ENCODE measurements at places on chromosomes 6 and 20.

DNA sequence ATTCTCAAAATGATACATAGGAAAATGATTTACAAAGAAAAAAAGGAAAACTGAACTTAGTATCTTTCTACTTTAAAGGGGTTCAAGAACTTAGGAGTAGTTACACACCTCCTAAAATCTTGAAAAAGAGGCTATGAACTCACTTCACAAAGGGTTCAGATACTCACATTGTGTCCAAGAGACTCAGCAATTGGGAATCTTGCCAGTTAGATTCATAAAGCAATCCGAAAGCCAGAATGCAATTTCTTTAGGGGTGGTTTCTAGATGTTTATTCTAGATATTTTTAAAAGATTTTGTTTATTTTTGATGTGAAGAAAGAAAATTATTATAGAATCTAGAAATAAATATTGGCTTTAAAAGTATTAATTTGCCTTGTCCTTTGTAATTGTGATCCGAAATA is 1.7 kb upstream of the MYB start:
- DNase-seq: no peak

GRCh38 chr6:110359556-110359955 is 1.4 kb upstream of the METTL24 start:
- no peak for DNase-seq

DNA sequence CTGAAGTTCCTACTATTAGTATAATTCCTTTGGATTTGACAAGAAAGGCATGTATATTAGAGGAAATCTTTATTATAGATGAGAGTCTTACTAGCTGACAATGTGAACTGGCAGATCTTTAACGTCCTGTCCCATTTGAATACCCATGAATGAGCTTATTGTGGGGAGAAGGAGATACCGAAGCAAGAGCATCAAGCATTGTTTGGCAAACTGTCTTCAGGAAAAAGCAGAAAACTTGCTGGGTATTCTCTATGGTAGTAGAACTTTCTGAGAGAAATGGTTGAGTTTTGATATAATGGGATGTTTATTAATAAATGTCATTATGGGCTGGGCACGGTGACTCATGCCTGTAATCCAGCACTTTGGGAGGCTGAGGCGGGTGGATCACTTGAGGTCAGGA is 18.3 kb downstream of the RSPO3 start:
- DNase-seq: no peak

DNA sequence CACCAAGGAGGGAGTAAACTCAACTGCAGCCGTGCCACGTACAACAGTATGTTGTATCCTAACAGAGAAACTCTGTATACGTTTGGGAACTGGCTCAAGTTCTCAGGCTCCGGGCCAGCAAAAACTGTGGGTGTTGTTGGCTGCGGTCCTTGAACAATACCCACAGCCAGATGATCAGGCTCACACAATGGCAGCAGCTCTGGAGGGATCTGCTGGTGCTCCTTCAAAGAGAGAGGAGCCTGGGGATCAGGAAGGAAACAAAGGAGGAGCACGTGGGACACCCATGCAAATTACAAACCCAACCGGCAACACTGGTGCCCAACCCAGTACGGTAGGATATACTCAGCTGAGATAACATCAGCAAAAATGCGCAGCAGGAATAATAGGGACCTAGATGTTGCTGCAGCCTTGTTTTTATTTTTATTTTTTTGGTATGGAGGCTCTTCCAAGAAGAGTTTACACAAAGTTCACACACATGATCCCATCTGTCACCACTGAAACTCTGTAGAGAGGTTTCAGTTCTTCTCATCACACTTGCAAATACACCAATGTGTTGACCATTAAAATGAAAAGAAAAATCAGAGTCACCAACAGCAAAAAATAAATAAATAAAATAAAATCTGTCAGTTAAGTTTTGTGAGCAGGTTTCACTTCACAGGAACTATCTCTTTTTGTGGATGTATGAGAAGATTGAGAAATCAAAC is 41.2 kb upstream of the PDE10A start:
- DNase-seq: no peak

DNA sequence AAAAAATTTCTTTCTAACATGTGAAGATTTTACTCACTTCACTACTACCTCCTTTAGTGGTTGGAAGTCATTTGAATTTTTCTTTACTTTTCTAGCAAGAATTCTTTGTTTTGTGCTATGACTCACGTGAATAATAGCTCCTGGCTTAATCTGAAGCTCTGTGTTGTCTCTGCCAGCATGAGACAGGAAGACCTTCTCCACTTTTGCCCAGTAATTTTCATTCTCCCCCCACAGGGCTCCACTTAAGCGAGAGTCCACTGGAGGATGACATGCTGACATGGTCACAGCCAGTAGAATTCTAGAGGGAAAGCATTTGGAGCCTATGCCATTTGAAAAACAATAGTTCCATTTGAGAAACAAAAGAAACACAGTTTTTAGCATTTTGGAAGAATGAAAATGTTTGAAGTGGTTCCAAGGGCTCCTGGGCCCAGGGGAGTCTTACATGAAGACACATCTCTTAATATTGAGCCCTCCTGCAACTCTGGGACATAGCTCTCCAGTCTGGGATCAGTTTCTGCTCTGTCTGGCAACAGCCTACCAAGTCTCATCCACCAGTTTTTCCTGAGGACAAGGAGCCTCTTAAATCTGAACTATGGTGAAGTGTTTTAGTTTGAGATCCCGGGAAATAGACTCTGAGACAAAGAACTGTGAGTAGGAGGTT is 231.4 kb downstream of the PAX1 start:
- DNase-seq: no peak

GRCh38 chr6:168061269-168062210 is 17.5 kb downstream of the FRMD1 start:
- DNase-seq: no peak

DNA sequence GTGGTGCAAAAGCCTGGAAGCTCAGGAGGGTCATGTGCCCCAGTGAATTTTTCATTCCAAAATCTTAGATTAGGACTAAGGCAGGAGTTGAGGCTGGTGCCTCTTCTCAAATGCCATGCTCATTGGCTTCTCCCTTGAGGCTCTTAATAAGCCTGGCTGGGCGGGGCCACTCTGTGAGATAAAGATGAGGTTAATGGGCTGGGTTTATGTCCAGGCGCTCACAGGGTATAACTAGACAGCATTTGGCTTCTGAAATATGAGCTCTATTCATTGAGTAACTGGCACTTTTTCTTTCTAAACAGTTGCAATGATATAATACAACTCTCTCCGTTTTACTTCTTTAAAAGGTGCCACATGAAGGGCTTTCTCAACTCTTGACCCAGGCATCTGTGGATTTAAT is 156.3 kb downstream of the SCML4 start:
- DNase-seq: no peak

- no peak for DNase-seq
Observed at GRCh38 chr6:1850121-1850839, 240.6 kb downstream of the FOXC1 start.

DNA sequence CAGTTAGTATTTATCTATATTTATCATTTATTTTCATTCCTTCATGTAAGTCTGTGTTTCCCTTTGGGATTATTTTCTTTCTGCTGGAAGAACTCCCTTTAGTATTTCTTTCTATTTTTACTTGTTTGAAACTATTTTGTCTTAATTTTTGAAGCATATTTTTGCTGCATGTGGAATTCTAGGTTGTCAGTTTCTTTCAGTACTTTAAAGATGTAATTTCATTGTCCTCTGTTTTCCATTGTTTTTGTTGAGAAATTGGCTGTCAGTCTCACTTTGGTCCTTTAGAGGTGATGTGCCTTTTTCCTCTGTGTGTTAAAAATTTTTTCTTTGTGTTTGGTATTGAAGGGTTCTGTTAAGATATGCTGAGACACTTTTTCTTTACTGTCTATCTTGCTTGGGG is 17.1 kb downstream of the RNF182 start:
- no peak for DNase-seq

GRCh38 chr20:61682996-61683681 is 382.5 kb downstream of the TAF4 start:
- no peak for DNase-seq

DNA sequence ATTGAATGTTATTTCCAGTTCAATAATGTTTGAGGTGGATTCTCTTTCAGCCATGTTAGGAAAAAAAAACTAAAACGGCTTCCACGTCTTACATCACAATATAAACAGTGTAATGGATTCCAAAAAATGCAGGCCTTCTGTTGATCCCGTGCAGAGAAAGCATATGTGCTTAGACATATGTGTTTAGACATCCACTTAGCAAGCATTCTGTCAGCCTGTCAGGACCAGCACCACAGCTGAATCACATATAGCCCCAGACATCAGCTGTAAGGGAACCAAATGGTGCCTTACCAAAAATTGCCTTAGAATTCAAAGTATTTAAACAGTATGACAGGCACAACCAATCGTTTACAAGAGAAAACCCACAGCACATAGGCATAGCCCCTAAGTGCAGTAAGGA is 304.9 kb downstream of the EYA4 start:
- no peak for DNase-seq

- peak; percentile 6 for DNase-seq
Observed at GRCh38 chr6:169725125-169726048, 1.1 kb upstream of the PHF10 start.

- no peak for DNase-seq
Observed at GRCh38 chr6:11494786-11495564, 42.6 kb upstream of the TMEM170B start.

DNA sequence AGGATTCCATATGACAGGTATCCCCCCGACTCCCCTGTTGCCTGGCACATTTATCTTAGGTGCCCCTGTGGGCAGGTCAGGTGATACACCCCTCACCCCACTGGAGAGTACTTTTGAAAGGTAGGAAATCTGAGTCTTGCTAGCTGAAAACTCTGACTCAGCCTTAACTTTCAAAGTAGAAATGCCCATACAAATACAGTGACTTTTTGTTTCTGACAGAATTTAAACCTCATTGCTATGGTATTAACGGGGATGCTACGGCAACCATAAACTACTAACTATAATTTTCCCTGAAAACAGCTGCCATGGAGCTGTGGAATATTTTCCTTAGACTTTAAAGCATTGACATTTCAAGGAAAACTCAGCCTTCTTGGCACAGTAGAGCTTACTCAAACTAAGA is 536.0 kb downstream of the RFPL4B start:
- no peak for DNase-seq

GRCh38 chr6:66198062-66198624 is 491.1 kb upstream of the EYS start:
- DNase-seq: no peak

DNA sequence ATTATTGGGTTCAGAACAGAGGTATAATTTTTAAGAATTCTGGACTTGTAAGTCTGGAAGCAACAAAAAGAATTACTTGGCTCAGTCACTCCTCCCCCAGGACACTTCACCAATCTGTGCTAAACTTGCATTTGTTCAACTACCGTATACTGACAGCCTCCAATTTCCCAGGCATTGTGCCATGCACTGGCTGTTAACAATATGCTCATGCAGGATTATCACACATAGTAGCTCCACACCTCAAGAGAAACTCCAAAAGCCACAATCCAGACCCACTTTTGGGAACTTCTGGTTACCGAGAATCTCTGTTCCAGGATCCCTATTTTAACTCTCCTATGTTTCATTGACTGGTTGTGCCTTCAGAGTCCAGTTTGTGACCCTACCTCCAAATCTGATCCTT is 7.7 kb downstream of the ADGRF1 start:
- no peak for DNase-seq

GRCh38 chr6:139161817-139162284 is 27.0 kb downstream of the HECA start:
- peak; percentile 63 for DNase-seq

- no peak for DNase-seq
Observed at GRCh38 chr20:2299301-2299700, 3.5 kb downstream of the TGM3 start.

- DNase-seq: no peak
Observed at GRCh38 chr6:2077826-2078225, 167.6 kb downstream of the GMDS start.

GRCh38 chr6:46989398-46989797 is 52.7 kb downstream of the ADGRF1 start:
- DNase-seq: no peak

DNA sequence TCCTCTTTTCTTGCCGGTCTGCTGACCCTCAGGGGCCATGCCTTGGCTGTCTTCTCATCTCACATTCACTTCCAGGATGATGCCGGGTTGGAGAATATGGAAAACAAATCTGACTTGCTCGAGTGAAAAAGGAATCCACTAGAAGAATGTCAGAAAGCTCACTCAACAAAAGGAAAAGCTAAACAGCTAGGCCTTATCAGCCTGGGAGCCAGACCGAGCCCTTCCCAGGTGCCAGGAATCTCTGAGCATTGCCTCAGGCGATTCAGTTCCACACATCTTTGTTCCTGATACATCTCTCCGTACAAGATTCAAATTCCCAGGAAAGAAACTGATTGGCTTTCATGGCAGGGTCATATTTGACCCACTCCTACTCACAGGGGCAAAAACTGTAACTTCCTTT is 9.2 kb upstream of the OSER1 start:
- no peak for DNase-seq

DNA sequence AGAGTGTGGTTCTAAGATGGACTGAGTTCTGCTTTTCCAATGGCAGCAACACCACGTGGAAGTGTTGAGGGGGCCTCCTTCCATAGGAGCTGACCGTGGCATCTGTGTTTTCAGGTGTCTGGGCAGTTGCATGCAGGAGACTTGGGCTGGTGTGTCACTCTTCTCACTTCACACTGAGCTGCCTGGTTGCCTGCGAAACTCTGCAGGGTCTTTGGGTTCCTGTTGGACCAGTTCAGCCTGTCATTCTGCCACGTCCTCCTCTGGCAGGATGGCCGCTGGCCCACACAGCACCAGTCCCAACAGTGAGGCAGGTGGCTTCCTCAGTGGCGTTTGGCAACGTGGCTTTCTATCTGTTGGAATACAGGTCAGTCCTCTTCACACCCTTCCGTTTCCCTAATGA is 16.1 kb upstream of the UNC93A start:
- DNase-seq: no peak

- no peak for DNase-seq
Observed at GRCh38 chr6:3898265-3898994, 49.3 kb downstream of the FAM50B start.

DNA sequence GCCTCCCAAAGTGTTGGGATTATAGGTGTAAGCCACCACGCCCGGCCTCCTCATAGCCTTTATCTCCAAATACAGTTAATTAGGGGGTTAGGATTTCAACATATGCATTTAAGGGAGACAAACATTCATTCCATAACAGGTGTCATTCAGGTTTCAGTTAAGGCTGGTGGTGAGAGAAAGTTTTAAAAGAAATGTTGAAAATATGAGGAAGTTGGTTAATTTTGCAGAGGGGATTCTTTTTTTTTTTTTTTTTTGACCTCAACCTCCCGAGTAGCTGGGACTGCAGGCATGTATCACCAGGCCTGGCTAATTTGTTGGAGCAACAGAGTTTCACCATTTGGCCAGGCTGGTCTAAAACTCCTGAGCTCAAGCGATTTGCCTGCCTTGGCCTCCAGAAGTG is 12.5 kb upstream of the EBF4 start:
- DNase-seq: no peak

- no peak for DNase-seq
Observed at GRCh38 chr6:56803594-56803993, 151.3 kb upstream of the BEND6 start.

GRCh38 chr6:140043357-140043756 is 668.9 kb upstream of the CITED2 start:
- DNase-seq: no peak

- DNase-seq: no peak
Observed at GRCh38 chr6:168527451-168528210, 86.6 kb downstream of the SMOC2 start.

Data from activated gamma-delta T cell treated with Interleukin-2 at 50 U/mL for 16 hours (primary cell).